ENCODE measurements at places on chromosomes 12 and 14. TPM values are rescaled to one million over a fixed set of nuclear protein-coding genes. Genes with fewer than 3 reads are reported as not detected.
A peak's percentile ranks its signal among the peaks of the same experiment; 100 is the strongest.

DNA sequence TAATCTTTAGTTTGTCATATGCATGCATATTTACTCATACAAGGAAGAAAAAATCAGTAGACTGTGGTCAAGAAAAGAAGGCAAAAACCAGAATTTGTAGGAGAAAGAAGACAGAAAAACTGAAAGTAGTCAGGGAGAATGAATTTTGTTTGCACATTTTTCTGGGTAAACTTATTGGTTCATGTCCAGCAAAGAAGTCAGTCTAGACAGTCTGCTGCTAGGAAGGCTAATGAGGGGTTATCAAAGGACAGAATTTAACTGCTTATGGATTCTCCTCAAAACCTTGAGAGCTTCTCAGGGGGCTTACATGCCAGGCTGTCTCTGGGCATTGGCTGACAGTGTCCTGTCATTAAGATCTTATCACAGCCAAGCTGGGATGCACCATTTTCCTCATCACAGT lies 293.9 kb downstream of the RPAP3 start:
- no peaks in the 10 kb centered on the region for H3K36me3 ChIP-seq
- peaks cover 4% of the 10 kb centered on the region for H3K27me3 ChIP-seq
- no peak overlapping the region for H3K27ac ChIP-seq

DNA sequence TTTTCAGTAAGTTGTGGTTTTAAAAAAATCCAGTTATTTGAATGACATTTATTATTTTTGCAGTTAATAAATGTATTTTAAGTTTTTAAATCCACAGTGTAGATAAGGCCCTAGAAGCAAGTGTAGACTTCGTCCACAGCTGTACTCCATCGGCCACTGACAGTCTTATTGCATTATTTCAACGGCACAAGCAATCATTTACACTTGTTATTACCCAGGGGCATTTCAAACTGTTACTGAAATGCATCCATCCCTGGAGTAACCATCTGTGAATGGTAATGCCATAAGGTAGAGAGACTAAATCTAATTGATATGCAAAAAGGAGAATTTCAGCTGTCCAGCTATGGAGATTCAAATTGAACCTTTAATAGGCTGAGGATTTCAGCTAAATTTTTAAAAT lies 48.4 kb downstream of the BICD1 start:
- no peaks in the 10 kb centered on the region for H3K36me3 ChIP-seq
- no peak for DNase-seq
- no peak overlapping the region for H3K27ac ChIP-seq
- H3K4me3 ChIP-seq, result no peak overlapping the region
- H3K4me1 ChIP-seq, result no peaks in the 10 kb centered on the region

DNA sequence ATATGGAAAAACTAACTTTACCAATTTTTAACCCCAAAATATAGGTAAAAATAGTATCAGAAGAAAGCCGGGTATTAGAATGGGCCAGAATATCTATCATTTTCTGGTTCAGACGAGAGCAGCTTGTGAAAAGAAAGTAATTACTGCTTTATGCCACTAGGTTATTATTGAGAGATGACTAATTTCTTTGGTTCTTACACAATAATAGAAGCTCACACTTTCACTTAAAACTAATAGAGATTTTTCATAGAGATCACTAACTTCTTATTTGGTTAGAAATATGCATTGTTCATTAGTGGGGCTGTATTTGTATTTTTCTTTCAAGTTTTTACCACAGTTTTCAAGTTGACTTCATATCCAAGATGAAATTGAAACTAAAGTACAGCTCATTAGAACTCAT lies 1241.2 kb upstream of the FLRT2 start:
- H3K27ac ChIP-seq, result no peak overlapping the region
- no peak overlapping the region for H3K4me3 ChIP-seq
- H3K27me3 ChIP-seq, result no peaks in the 10 kb centered on the region

GRCh38 chr12:6979021-6979420 lies 8.3 kb downstream of the EMG1 start:
- H3K36me3 ChIP-seq, result peaks cover 84% of the 10 kb centered on the region
- no peaks in the 10 kb centered on the region for H3K27me3 ChIP-seq
- H3K27ac ChIP-seq, result no peak overlapping the region
- DNase-seq, result no peak

GRCh38 chr14:64476438-64476837 lies 11.1 kb downstream of the AKAP5 start:
- DNase-seq, result no peak
- no peaks in the 10 kb centered on the region for H3K27me3 ChIP-seq
- no peaks in the 10 kb centered on the region for H3K4me1 ChIP-seq
- H3K4me3 ChIP-seq, result no peak overlapping the region

- no peaks in the 10 kb centered on the region for H3K4me1 ChIP-seq
- H3K27me3 ChIP-seq, result peaks cover 12% of the 10 kb centered on the region
- no peaks in the 10 kb centered on the region for H3K36me3 ChIP-seq
These were observed 311.9 kb downstream of the DAD1 start for GRCh38 chr14:22276913-22277816.

- H3K27me3 ChIP-seq, result no peaks in the 10 kb centered on the region
- no peak for DNase-seq
- H3K4me3 ChIP-seq, result no peak overlapping the region
- no peak overlapping the region for H3K27ac ChIP-seq
- no peaks in the 10 kb centered on the region for H3K4me1 ChIP-seq
- no peaks in the 10 kb centered on the region for H3K36me3 ChIP-seq
These were observed 487.1 kb downstream of the AACS start for GRCh38 chr12:125552295-125552694.

DNA sequence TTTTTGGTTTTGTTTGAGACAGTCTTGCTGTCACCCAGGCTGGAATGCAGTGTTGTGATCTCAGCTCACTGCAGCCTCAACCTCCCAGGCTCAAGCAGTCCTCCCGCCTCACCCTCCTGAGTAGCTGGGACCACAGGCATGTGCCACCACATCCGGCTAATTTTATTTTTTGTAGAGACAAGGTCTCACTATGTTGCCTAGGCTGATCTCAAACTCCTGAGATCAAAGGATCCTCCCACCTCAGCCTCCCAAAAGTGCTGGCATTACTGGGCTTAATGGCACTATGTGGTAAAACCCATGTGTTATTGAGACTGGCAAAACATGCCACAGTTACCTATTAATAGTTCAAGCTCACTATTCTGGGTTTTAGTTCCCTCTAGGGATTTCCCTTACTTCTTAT lies 51.2 kb upstream of the KCNH3 start:
- H3K36me3 ChIP-seq, result peaks cover 38% of the 10 kb centered on the region
- H3K27ac ChIP-seq, result peak overlapping the region; percentile 83
- DNase-seq, result no peak
- no peak overlapping the region for H3K4me3 ChIP-seq
- peaks cover 60% of the 10 kb centered on the region for H3K4me1 ChIP-seq
- H3K27me3 ChIP-seq, result no peaks in the 10 kb centered on the region

GRCh38 chr12:14403711-14404196 lies 38.3 kb downstream of the ATF7IP start:
- H3K27ac ChIP-seq, result no peak overlapping the region
- no peaks in the 10 kb centered on the region for H3K36me3 ChIP-seq
- H3K27me3 ChIP-seq, result no peaks in the 10 kb centered on the region
- DNase-seq, result no peak
- 0 out of 2 replicates have a peak, but pooled peaks cover 5% of the 10 kb centered on the region for H3K4me1 ChIP-seq

- DNase-seq, result no peak
- H3K36me3 ChIP-seq, result no peaks in the 10 kb centered on the region
- peak overlapping the region; percentile 70 for H3K27ac ChIP-seq
- H3K27me3 ChIP-seq, result no peaks in the 10 kb centered on the region
- no peak overlapping the region for H3K4me3 ChIP-seq
- peaks cover 62% of the 10 kb centered on the region for H3K4me1 ChIP-seq
These were observed 55.2 kb downstream of the SLC25A21 start for GRCh38 chr14:37116933-37117849.

DNA sequence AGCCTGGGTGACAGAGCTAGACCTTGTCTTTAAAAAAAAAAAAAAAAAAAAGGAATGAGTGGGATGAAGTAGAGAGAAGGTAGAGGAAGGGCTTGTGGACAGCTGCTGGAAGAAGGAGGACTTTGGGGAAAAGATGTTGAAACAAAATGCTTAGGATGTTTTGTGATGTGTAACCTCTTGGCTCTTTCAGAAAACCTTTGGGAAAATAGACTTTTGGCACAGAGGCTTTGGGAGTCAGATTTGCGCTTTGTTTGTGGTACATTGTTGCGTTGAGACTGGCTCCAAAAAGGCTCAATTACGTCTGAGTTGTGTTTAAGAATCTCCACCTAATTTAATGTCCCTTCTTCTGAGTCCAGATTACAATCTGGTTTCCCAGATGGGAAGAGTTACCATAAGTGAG lies 32.9 kb upstream of the SPTLC2 start:
- no peaks in the 10 kb centered on the region for H3K27me3 ChIP-seq
- H3K36me3 ChIP-seq, result no peaks in the 10 kb centered on the region
- H3K4me1 ChIP-seq, result no peaks in the 10 kb centered on the region
- no peak overlapping the region for H3K4me3 ChIP-seq
- no peak overlapping the region for H3K27ac ChIP-seq
- DNase-seq, result no peak

- no peak overlapping the region for H3K27ac ChIP-seq
- peaks cover 4% of the 10 kb centered on the region for H3K4me1 ChIP-seq
- DNase-seq, result no peak
- peak overlapping the region; percentile 54 for H3K4me3 ChIP-seq
- H3K27me3 ChIP-seq, result peaks cover 10% of the 10 kb centered on the region
These were observed 46.7 kb downstream of the IRAK3 start for GRCh38 chr12:66235626-66236281.

DNA sequence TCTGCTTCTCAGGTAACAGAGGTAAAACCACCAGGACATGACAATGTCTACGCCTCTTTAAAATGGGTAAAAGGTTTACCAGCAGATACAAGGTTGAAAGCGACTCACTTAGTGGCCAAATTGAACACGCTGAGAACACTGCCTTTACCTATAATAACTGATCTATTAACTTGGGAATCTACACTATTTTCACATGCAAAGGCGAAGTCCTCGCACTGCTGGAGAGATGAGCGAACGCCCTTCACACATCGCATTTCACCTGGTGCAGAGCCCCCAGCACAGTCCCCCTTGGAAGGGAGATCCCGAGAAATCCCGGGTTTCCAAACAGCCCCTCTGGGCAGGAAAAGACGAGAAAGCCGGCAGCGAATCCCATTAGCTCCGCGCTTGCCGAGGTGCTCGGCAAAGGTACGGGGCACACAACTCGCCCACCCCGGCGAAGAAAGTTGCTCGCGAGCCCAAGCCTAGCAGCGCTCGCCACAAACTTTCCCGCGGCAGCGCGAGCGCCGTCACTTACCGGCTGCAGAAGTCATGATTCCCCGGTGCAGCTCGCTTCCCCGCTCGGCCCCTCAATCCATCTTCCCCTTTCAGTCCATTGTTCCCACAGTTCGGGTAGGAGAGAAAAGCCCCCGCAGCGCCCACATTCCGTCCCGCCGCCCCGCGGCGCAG lies 423 bp downstream of the FGD6 start:
- no peak for DNase-seq
- peak overlapping the region; percentile 39 for H3K27ac ChIP-seq
- peaks cover 3% of the 10 kb centered on the region for H3K36me3 ChIP-seq
- peak overlapping the region; percentile 72 for H3K4me3 ChIP-seq
- H3K27me3 ChIP-seq, result no peaks in the 10 kb centered on the region

DNA sequence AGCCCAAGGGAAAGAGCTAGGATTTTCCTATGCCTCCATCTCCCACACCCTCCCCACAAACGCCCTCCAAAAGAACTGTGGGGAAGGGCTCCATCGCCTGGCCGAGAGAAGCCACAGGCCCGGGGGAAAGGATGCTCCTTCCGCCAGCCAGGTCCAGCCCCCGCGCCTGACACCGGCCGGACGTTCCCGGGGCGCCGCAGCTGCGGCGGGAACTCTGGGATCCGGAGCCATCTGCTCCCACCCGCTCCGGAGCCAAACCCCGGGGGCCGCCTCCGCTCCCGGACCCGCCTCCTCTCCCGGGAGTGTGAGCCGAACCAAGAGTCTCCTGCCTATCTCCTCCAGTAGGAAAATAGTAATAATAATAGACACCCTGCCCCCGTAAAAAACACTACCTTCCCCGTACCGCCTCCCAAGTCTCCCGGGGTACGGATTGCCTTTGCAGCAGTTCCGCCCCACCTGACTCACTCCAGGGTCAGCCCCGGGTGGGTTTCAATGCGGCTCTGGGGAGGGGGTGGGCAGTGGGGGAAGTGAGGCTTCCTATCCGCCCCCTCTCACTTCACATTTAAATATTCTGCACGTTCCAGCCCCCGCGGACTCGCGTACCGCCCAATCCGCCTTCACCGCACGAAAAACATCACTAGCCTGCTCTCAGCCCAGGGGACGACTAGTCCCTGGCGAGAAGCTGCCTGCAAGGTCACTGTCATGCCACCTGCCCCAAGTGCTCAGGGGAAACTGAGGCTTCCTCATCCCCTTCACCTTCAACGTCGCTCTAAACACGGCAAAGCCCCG lies 2.4 kb downstream of the AGAP2 start:
- H3K27ac ChIP-seq, result no peak overlapping the region
- peaks cover 98% of the 10 kb centered on the region for H3K27me3 ChIP-seq
- DNase-seq, result peak; percentile 99
- peak overlapping the region; percentile 0 for H3K4me3 ChIP-seq
- H3K4me1 ChIP-seq, result peaks cover 27% of the 10 kb centered on the region

GRCh38 chr14:32200368-32201192 lies 1.3 kb upstream of the RNU6-7 start:
- peaks cover 16% of the 10 kb centered on the region for H3K4me1 ChIP-seq
- H3K27ac ChIP-seq, result no peak overlapping the region
- H3K27me3 ChIP-seq, result no peaks in the 10 kb centered on the region
- H3K4me3 ChIP-seq, result peak overlapping the region; percentile 46

DNA sequence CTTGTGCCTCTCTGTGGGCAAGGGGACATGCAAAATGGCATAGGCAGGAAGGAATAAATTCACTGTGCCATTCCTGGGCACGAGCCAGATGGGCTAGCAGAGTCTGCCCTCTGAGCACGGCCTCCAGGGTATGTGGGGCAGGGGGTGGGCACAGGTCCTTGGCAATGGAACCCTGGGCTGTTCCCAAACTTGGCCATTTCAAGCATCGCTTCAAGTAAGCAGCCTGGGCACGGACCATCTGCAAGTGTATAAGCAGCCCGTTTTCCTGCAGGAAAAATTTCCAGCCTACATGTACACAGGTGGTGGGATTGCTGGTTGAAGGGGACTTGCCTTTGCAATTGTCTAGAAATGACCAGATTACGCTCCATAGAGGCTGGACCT lies 40.3 kb downstream of the CCDC85C start:
- no peak for DNase-seq
- no peaks in the 10 kb centered on the region for H3K36me3 ChIP-seq
- H3K27me3 ChIP-seq, result no peaks in the 10 kb centered on the region
- H3K4me1 ChIP-seq, result peaks cover 45% of the 10 kb centered on the region
- no peak overlapping the region for H3K4me3 ChIP-seq
- H3K27ac ChIP-seq, result no peak overlapping the region

GRCh38 chr12:70031046-70031445 lies 206.0 kb downstream of the MYRFL start:
- H3K4me3 ChIP-seq, result no peak overlapping the region
- H3K36me3 ChIP-seq, result no peaks in the 10 kb centered on the region
- H3K27me3 ChIP-seq, result no peaks in the 10 kb centered on the region
- H3K4me1 ChIP-seq, result no peaks in the 10 kb centered on the region

TAS2R8 gene
- not detected for total RNA-seq

KLHL33 gene
- not detected for total RNA-seq

TRHDE gene
- total RNA-seq, result 29.5 TPM

KCNH5 gene
- not detected for total RNA-seq

PROX2 gene
- not detected for total RNA-seq

LUM gene
- 812 TPM for total RNA-seq

LMNTD1 gene
- total RNA-seq, result 1.9 TPM

SERPINA3 gene
- total RNA-seq, result 0.13 TPM

ASCL1 gene
- not detected for total RNA-seq

ATP2B1 gene
- total RNA-seq, result 49.8 TPM

BDKRB1 gene
- 10.3 TPM for total RNA-seq

KRT3 gene
- 0.08 TPM for total RNA-seq

HSPA2 gene
- total RNA-seq, result 15.0 TPM

BEST3 gene
- not detected for total RNA-seq

POLE2 gene
- total RNA-seq, result 26.1 TPM

WSCD2 gene
- total RNA-seq, result not detected
